ENCODE measurements at places on chromosomes 6 and 20. TPM values are rescaled to one million over a fixed set of nuclear protein-coding genes. Genes with fewer than 3 reads are reported as not detected.

CAGE1 gene
- not detected for total RNA-seq

ERGIC3 gene
- total RNA-seq = 282 TPM

CST11 gene
- not detected for total RNA-seq

CST5 gene
- total RNA-seq = not detected

RNF39 gene
- total RNA-seq = not detected

ANKEF1 gene
- total RNA-seq = 1.2 TPM

DNA sequence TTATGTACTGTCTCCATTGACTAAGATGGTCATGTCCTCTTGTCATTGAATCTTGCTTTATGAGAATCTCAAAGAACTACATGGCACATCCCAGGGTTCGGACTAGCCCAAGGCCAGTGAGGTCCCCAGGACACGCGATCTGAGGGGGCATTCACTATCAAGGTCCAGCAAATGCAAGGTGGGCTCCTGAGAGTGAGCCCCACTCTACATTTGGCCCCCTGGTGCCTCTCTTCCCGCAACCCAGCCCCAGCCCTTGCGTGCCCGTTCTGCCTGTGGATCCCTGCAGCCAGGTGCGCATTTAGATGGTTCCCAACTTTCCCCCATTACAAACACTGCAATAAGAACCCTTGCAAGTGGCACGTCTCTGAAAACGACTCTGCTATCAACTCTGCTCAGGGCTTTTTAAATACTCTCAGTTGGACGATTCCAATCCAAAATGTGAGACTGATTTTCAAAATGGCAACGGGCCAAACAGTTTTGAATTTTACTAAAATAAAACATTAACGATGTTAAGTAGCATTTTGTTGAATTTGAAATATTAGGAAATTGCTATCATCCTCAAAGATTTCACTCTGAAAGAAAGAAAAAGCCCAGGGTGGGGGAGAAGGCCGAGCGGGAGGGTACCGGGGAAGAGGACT is 59.6 kb downstream of the NFATC2 start:
- peaks cover 2% of the 10 kb centered on the region for H3K27me3 ChIP-seq
- no peak overlapping the region for H3K27ac ChIP-seq
- peaks cover 5% of the 10 kb centered on the region for H3K36me3 ChIP-seq

- H3K4me1 ChIP-seq = peaks cover 15% of the 10 kb centered on the region
- no peaks in the 10 kb centered on the region for H3K27me3 ChIP-seq
- no peak overlapping the region for H3K27ac ChIP-seq
- no peaks in the 10 kb centered on the region for H3K36me3 ChIP-seq
Measured at GRCh38 chr6:154757352-154758050, 24.3 kb downstream of the SCAF8 start.

- H3K27ac ChIP-seq = no peak overlapping the region
- no peaks in the 10 kb centered on the region for H3K36me3 ChIP-seq
- no peak for DNase-seq
- no peaks in the 10 kb centered on the region for H3K4me1 ChIP-seq
- no peak overlapping the region for H3K4me3 ChIP-seq
- H3K27me3 ChIP-seq = no peaks in the 10 kb centered on the region
Measured at GRCh38 chr6:14192216-14192788, 74.7 kb downstream of the CD83 start.

- H3K27me3 ChIP-seq = peaks cover 2% of the 10 kb centered on the region
- peak overlapping the region; percentile 47 for H3K4me3 ChIP-seq
- H3K27ac ChIP-seq = no peak overlapping the region
Measured at GRCh38 chr6:31530659-31531058, 1.9 kb downstream of the MCCD1 start.

DNA sequence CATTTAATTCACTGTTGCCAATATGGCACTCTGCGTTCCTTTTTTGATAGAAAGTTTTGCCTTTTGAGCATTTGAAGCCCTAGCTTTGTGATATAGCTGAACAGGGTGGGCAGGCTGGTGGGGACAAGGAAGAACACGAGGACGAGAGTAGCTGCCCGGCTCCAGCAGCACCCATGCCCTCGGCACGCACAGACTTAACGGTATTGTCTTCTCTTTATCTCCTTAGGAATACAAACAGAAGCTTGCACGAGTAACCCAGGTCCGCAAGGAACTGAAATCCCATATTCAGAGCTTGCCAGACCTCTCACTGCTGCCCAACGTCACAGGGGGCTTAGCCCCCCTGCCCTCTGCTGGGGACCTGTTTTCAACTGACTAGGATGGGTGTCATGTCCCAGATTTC is 56.0 kb downstream of the RPRD1B start:
- H3K4me1 ChIP-seq = peaks cover 8% of the 10 kb centered on the region
- no peak for DNase-seq
- H3K36me3 ChIP-seq = peaks cover 40% of the 10 kb centered on the region
- H3K27ac ChIP-seq = no peak overlapping the region
- H3K27me3 ChIP-seq = peaks cover 7% of the 10 kb centered on the region

GRCh38 chr20:41261260-41261659 is 56.3 kb downstream of the ZHX3 start:
- H3K36me3 ChIP-seq = no peaks in the 10 kb centered on the region
- H3K27me3 ChIP-seq = no peaks in the 10 kb centered on the region
- no peak for DNase-seq
- H3K27ac ChIP-seq = no peak overlapping the region
- peaks cover 11% of the 10 kb centered on the region for H3K4me1 ChIP-seq

GRCh38 chr20:965956-966355 is 36.2 kb downstream of the RSPO4 start:
- no peak for DNase-seq
- H3K4me3 ChIP-seq = no peak overlapping the region
- H3K27ac ChIP-seq = peak overlapping the region; percentile 19
- H3K27me3 ChIP-seq = peaks cover 3% of the 10 kb centered on the region
- no peaks in the 10 kb centered on the region for H3K36me3 ChIP-seq

DNA sequence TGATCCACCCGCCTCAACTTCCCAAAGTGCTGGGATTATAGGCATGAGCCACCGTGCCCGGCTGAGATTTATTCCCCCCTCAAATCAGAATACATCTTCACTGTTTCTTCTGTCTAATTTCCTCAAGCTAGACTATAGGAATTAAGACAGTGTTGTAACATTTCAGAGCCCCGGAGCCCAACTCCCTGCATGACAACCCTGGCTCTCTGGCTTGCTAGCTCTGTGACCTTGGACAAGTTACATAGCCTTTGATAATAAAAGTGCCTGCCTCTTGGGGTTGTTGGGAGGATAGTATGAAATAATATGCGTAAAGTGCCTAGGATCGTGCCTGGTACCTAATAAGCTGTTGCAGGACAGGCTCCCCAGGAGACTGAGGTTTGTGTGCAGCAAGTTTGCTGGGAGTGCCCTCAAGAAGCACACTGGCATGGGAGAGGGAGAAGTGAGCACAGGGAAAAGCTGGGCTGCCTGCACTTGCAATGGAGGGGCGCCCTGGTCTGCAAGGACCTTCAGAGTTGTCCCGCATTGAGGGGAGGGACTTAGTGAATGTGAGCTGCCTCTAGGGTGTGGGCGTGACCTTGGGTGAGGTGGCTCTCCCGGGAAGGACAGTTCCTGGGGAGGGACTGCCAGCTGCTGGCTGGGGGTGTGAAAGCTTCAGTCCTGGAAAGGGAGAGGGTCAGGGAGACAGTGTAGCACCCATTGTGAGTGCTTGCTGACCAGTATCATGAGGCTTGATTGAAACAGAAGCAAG is 43.4 kb downstream of the TAF8 start:
- no peak for DNase-seq
- no peak overlapping the region for H3K27ac ChIP-seq
- no peaks in the 10 kb centered on the region for H3K36me3 ChIP-seq
- no peak overlapping the region for H3K4me3 ChIP-seq
- no peaks in the 10 kb centered on the region for H3K4me1 ChIP-seq
- peaks cover 6% of the 10 kb centered on the region for H3K27me3 ChIP-seq

GRCh38 chr20:60126975-60127374 is 168.8 kb downstream of the CDH26 start:
- peaks cover 6% of the 10 kb centered on the region for H3K27me3 ChIP-seq
- H3K36me3 ChIP-seq = no peaks in the 10 kb centered on the region
- H3K4me1 ChIP-seq = peaks cover 7% of the 10 kb centered on the region
- no peak for DNase-seq
- H3K27ac ChIP-seq = no peak overlapping the region
- H3K4me3 ChIP-seq = no peak overlapping the region

DNA sequence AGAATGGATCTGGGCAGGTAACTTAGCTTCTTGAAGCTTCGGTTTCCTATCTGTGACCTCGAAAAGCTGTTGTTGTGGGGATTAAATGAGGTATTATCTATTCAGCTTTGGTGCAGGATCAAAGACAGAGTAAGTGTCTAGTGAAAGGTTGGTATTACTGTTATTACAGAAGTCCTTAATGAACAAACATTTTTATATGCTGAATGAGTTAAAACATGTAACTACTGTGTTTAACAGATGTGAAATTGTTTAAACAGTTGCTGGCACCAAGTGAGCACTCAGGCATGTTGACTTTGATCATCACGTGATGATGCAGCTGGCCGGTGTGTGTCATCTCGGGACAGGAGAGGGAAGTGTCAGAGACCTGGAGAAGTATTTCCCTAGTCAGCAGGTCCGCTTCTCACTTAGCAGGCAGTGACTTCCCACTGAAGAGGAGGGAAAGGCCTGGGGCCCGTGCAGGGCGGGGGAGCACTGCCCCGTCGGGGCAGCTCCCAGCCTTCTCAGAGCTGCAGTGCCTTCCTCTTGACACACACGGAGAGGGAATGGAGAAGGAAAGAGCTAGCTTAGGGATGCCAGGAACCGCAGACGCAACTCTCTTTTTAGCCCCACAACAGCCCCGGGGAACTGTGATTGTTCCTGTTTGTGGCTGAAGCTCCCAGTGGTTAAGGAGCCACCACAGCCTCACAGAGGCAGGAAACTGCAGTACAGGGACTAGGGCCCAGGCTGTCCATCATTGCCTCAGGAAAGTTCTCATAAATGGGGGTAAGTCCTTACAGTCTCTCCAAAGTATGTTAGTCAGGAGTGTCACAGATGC is 18.0 kb downstream of the TUBB2A start:
- no peaks in the 10 kb centered on the region for H3K27me3 ChIP-seq
- DNase-seq = peak; percentile 25
- H3K4me3 ChIP-seq = no peak overlapping the region
- H3K4me1 ChIP-seq = peaks cover 12% of the 10 kb centered on the region
- H3K36me3 ChIP-seq = peaks cover 47% of the 10 kb centered on the region

DNA sequence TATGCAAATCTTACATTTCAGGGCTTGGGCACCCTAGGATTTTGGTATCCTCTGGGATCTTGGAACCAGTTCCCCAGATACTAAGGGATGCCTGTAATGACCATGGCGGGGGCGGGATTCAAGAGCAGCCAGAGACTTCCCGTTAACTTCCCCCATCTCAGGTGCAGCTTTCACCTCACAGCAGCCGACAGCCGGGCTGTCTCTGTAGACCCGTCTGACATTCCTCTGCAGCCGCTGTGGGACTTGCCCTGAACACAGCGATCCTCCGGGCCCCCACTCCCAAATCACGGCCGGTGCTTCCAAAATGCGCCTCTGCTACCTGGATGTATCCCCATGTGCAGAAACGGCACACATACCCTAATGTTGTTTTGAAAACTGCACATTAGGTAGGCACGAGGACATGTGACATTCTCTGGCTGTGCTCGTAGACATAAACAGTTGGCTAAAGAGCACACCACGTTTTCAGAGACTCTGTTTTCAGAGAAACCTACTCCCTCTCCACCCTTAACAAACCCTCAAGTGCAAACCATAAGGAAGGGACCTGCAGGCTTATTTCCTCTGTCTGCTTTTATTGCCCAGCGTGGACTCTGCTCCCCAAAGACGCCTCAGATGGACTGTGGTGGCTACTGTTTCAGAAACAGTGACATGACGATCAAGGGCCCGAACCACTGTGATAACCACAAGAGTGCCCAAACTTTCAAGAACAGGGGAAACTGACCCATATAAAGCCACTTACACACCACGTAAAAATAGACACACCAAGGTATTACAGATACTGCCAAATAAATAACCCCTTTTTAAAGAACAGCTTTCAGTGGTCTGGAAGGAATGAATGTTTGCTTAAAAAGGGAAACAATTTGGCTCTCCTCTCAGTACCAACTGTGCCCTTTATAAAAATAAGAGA is 72.9 kb upstream of the FOXC1 start:
- H3K27me3 ChIP-seq = peaks cover 6% of the 10 kb centered on the region
- no peaks in the 10 kb centered on the region for H3K36me3 ChIP-seq
- H3K27ac ChIP-seq = no peak overlapping the region
- H3K4me3 ChIP-seq = no peak overlapping the region
- peaks cover 3% of the 10 kb centered on the region for H3K4me1 ChIP-seq
- DNase-seq = no peak

- DNase-seq = no peak
- peaks cover 9% of the 10 kb centered on the region for H3K4me1 ChIP-seq
- H3K27me3 ChIP-seq = peaks cover 9% of the 10 kb centered on the region
- H3K4me3 ChIP-seq = no peak overlapping the region
- peak overlapping the region; percentile 22 for H3K27ac ChIP-seq
Measured at GRCh38 chr6:41464019-41464418, 82.2 kb upstream of the FOXP4 start.

DNA sequence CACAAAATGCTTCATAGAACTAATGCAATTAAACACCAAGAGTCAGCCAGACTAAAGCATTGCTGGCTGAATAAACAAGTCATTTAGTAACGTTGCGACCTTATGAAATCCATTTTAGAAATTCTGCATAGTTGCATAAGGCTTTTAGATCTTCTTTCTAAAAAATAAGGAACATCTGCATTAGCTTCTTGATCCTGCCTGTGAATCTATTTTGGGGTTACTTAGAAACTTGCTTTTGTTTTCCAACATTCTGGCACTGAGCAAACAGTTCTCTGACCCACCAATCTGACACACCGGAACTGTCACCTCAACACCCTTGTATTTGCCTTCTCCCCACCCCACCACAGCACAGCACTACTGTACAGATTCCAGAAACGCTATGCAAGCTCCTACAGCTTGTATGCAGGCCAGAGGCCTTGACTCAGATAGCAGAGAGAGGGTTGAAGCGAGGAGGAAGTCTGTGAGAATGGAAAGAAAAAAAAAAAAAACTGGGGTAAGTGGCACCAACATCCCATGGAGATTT is 55.0 kb downstream of the KIF13A start:
- H3K4me1 ChIP-seq = peaks cover 53% of the 10 kb centered on the region
- H3K4me3 ChIP-seq = no peak overlapping the region
- no peak for DNase-seq

DNA sequence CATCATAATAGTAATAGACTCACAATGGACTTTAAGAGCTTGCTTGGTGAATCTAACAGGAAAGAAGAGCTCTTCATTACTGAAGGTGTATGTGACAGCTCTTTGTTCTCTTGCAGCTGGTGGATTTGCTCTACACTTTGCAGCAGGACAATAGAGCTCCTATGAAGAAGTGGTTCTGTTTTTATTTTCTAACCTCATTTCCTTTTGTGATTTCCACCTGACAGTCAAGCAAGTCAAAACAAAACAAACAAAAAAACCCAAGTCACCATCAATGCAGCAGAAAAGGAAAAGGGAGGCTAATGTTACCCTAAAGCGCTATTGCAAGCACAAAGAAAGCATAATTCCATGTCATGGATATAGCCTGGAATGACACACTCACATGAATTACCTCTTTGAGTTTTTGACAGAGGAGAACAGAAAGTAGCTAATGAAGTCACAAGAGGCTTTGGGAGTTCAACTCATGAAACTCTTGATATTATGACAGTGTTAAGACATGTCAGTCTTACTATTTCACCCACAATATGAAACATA is 1188.1 kb downstream of the EPHA7 start:
- peak overlapping the region; percentile 89 for H3K27ac ChIP-seq
- peaks cover 18% of the 10 kb centered on the region for H3K4me1 ChIP-seq
- no peaks in the 10 kb centered on the region for H3K27me3 ChIP-seq
- no peak for DNase-seq
- H3K36me3 ChIP-seq = no peaks in the 10 kb centered on the region
- no peak overlapping the region for H3K4me3 ChIP-seq

Measured in endothelial cell (in vitro differentiated cells).